Stimulated activated CD4-positive, alpha-beta T cell treated with anti-CD3 and anti-CD28 coated beads, Interleukin-4, amount 100 ng/mL, for 1 hour (primary cell): ENCODE measurements at places on chromosomes 7 and 10.
A peak's percentile ranks its signal among the peaks of the same experiment; 100 is the strongest.

- DNase-seq: no peak
These were observed 53.2 kb upstream of the PDK4 start for GRCh38 chr7:95649546-95649945.

DNA sequence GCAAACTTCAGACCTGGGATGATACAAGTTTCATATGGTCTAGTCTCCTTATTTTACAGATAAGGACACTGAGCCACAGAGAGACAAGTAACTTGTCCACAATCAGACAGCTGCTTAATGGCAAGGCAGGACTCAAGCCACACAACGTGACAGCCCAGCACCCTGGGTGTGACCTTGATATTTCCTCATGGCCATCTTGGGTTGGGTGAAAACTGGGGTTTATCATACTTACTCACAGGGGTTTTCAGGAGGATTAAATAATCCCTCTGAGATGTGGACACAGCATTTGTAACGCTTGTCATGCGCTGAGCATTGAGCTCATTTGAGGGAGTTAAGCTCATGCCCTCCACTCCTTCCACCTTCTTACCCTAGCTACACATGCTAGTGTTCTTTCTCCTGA, 58.0 kb downstream of the ABLIM1 start:
- no peak for DNase-seq

DNA sequence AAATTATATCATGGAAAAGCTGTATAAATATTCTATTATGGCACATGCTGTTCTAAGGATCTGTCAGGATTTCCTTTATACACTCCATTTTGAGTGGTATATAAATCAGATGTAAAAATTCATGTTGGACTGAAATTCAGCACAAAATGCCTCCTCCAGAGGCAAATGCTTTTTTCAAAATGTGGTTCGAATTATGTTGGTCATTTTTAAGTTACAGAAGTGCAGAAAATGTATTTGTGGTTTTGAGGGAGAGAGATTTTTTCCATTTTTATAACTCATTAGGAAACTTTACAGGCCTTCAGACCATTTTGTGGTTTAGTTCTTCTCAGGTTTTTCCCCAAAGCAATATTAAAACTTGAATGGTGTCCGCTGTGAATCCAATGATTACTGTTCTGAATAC, 2.9 kb downstream of the PPP1R3A start:
- DNase-seq: no peak

DNA sequence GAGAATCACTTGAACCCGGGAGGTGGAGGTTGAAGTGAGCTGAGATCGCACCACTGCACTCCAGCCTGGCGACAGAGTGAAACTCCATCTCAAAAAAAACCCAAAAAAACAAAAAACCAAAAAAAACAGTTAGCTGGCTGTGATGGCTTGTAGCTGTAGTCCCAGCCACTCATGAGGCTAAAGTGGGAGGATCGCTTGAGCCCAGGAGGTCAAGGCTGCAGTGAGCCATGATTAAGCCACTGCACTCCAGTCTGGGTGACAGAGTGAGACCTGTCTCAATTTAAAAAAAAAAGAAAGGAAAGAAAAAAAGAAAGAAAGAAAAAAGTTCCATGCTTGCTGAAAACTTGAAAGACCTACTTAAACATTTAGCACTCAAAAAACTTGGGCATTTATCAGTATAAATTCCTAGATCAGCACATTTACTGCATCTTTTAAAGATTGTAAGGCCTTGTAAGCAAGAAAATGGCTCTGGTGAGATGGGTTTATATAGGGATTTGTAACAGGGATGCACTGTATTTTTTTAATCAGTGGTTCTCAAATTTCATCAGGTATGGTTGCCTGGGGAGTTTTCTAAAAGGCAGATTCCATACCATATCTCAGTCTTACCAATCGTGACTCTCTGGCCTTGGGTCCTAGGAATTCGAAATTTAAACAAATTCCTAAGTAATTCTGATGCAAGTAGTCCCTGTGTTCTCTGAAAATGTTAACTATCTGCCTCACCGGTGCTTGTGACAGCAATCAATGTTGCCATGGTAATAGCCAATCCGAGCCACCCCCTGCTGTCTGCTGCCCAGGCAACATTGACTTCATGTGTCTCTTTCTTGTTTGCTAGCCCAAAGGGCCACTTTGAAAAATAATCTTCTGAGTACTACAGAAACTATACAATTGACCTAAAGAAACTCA, 11.5 kb upstream of the NT5C2 start:
- no peak for DNase-seq

DNA sequence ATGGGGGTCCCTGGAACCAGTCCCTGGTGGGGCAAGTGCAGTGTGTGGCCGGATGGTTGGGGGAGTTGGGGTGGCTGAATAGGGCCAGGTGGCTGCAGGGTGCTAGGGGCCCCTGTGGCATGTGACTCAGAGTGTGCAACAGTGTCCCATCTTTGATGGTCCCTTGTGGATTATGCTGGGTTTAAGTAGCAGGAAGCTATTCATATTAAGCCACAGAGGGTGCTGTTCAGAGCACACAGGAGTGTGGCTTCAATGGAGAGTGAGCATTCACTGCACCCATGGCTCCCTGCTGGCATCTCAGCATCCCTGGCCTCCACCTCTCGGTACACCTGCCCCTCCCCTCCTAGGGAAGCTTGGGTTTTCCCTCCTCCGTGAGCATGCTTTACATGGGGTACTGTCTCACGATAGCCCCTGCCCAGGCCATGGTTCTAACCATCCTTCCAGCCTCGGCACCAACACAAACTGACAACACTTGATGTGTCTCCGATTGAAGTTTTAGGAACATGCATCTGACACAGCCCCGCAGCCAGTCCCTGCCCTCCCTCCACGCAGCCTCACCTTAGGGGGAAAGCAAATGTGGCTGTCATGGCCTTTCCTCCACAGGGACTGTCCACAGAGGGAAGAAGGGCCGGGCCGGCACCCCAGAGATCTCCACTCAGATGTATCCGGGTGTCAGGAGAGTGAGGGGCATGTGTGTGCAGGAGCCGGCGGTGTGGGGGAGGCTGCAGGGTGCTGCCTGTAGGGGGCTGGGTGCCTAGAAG, 30.4 kb upstream of the PPIF start:
- DNase-seq: no peak

DNA sequence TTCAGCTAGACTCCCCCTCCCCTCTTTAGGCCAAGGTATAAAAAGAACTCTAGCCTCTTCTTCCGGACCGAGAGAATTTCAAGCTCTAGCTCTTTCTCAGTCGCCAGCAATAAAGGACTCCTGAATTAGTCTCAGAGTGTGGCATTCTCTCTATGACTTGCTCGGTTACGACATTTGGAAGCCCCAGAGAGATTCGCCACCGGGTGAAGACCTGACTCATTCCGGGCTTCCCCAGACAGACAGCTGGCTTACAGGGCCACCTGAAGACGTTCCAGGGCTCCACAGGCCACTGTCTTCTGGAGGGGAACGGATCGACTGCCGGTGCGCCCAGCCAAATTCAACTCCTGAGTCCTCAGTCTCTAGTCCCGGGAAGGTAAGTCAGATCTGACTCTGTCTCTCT, at the start of gene AKR1B15:
AKR1B15 (plus strand) TSS at position 234 of the 400 bp plus-strand sequence. CDS start 15,510 bp downstream, outside the sequence.
- DNase-seq: peak; percentile 2

DNA sequence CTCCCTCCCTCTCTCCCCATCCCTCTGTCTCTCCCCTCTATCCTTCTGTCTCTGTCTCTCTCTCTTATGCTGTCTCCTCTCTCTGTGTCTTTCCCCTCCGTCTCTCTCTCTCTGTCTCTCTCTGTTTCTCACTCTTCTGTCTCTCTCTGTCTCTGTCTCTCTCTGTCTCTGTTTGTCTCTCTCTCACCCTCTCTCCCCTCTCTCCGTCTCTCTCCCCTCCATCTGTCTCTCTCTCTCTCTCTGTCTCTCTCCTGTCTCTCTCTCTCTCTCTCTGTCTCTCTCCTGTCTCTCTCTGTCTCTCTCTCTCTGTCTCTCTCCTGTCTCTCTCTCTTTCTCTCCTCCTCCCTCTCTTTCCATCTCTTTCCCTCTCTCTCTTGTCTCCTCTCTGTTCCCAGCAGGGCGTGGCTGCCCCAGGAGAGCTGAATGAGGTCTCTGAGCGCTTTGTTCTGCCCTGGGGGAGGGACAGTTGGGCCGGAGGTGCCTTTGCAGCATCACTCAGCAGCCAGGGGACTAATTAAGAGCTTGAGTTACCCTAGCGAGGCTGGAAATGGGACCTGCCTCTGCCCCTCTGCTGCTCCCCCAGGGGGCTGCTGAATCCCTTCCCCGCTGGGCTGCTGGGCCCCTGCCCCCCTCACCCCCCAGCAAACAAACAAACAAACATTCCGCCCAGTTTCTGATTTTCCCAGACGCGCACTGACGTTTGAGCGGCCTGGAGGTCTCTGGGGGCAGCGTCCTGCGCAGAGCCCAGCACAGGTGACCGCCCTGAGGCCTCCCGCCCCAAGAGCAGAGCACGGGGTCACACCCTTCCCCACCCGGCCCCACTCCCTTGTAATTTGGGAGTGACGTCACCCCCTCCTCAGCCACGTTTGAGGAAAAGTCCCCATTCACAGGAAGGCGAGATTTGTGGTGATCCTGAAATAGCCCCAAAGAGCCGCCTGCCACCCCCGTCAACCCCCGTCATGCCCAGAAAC, 68.1 kb downstream of the PDGFA start:
- no peak for DNase-seq

- no peak for DNase-seq
These were observed 63.9 kb downstream of the PPP1R9A start for GRCh38 chr7:94971051-94971867.

DNA sequence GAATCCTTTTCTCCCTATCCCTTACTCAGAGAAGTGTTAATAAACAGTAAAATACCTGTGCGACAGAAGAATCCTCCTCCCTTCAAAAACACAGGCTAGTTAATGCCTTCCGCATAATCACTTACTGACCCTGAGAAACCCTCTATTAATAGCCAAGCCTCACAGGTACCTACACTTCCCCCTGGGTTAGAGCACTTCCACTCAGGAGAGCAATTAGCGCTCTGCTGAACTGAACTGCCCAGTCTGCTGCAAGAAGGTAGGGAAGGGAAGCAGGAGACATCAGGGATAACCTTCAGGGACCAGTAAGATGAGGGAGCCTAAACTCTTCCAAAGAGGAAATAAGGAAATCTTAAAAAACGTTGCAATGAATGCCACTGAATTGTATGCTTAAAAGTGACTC, 39.6 kb downstream of the KIAA1549 start:
- no peak for DNase-seq

- DNase-seq: peak; percentile 30
These were observed 521 bp downstream of the LIMK1 start for GRCh38 chr7:74083928-74084721.

- DNase-seq: no peak
These were observed 1064.9 kb downstream of the NXPH1 start for GRCh38 chr7:9498303-9498702.

DNA sequence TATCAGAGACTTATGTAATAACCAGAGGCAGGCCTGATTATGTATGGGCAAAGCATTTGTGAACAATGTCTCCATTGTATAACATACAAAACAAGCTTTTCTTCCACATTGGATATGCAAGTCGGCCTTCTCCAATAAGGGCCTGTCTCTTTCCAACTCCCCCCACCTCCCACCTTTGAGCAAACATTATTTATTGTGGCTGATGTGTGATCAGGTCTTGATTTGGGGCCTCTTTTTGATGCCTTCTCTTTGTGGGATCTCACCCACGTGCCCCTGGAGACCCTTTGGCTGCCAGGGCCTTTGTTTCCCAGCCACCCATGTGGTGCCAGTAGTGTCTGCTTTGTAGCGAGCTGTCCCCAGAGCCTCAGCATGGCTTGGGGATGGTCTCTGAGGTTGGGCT, 53.0 kb downstream of the TCF7L2 start:
- no peak for DNase-seq

DNA sequence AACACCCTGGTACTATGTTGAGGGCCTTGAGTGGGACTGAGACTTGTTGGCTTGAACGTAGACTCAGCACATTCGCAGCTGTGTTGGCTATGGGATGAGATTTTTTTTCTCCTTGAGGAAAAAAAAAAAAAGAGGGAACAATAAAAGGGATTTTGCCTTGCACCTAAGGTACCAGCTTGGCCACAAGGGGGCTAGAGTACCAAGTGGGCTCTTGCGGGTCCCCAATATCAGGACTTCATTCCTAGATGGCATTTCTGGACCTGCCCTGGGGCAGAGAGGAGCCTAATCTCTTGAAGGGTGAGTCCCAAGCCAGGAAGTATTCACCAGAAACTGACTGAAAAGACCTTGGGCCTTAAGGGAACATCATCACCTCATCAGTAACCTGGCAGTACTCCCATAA, 1083.6 kb upstream of the PHF14 start:
- no peak for DNase-seq

- no peak for DNase-seq
These were observed 13.5 kb downstream of the SLC25A13 start for GRCh38 chr7:96308253-96308949.

- DNase-seq: no peak
These were observed 28.5 kb upstream of the CROT start for GRCh38 chr7:87316846-87317552.

GRCh38 chr7:37379546-37380277, 69.0 kb downstream of the ELMO1 start:
- DNase-seq: no peak

DNA sequence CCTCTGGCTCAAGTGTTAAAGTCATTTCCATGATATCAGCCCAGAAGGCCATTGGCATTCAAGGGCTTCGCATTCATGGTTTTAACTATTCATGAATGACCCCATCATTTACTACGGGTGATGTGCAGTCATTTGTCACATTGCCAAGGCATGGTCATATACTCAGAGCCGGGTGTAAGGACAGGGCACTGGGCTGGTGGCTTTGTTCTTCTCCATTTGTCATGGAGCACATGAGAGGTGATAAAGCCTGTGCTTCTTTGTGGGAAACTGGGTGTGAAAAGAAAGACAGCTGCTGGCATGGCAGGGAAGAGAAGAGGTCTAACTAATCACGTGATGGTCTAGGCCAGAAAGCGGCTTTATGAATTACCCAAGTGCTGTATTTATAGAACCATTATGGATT, 132.2 kb upstream of the PLXNA4 start:
- DNase-seq: no peak

DNA sequence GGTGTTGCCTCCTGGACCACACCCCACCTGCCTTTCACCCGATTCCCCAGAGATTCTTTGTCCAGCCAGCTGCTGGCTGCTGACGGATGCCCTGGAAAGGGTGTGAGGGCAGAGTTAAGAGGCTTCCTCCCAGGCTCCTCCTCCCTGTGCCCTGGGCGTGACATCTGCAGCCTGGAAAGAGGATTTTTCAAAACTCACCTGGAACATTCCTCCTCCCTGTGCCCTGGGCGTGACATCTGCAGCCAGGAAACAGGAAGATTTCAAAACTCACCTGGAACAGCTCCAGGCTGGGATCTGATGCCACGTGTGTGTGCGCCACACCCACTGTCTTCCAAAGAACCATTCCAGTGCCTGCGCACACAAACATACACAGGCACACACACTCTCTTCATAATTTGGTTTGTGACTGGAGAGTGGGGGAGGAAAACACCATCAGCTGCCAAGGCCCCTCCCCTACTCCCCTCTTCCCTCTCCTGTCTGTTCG, 5.2 kb downstream of the MARVELD1 start:
- no peak for DNase-seq
